ENCODE measurements at places on chromosomes 7 and 10.
A peak's percentile ranks its signal among the peaks of the same experiment; 100 is the strongest.

- H3K27ac ChIP-seq = no peak overlapping the region
- DNase-seq = no peak
- peaks cover 55% of the 10 kb centered on the region for H3K27me3 ChIP-seq
- H3K36me3 ChIP-seq = no peaks in the 10 kb centered on the region
- H3K4me3 ChIP-seq = no peak overlapping the region
These were observed 1008.8 kb downstream of the KCNMA1 start for GRCh38 chr10:76628801-76629200.

DNA sequence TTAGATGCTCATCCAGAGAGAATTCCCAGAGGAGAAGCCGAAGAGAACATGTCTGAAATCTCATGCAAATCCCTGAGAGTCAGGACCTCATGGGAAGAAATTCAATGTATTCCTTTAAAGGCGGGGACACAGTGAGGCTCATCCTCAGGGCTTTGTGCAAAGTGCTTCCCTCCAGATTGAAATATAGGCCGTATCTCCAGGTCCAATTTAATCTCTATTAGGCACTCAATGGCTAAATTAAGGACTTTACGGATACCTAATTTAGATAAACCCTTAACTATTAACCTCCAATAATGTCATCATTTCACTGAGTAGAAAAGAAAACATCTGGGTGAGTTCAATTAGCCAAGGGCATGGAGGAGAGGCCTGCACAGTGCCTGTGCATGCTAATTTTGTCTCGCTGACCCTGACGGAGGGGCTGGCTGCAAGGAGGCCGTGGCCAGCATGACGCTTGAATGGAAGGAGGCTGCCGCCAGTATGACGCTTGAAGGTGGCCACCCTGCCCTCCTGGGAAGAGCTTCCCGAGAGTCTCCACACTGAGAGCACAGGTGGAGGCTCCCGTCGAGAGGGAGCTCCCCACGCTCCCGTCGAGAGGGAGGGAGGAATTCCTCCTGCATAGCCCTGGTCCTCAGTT lies 287.6 kb downstream of the ADARB2 start:
- H3K36me3 ChIP-seq = peaks cover 4% of the 10 kb centered on the region
- no peak overlapping the region for H3K4me3 ChIP-seq
- no peak for DNase-seq
- H3K4me1 ChIP-seq = peaks cover 5% of the 10 kb centered on the region
- H3K27ac ChIP-seq = peak overlapping the region; percentile 93

DNA sequence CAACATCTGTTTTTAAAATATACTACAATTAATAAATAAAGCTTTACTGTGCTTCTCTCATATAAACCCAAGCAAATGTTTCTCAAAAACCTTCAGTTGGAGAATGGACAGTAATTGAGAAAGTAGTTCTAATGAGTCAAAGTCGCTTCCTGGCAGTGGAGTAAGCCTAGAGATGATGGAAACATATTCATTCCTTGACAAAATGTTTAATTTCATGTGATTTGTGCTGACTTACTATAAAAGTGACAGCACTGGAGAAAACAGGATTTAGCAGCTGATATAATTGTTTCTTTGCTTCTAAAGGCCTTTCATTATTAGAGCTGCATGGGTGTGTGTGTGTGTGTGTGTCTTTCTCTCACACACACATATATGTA lies 9.0 kb downstream of the ELMO1 start:
- H3K36me3 ChIP-seq = no peaks in the 10 kb centered on the region
- H3K27ac ChIP-seq = no peak overlapping the region
- H3K4me1 ChIP-seq = peaks cover 17% of the 10 kb centered on the region
- no peak overlapping the region for H3K4me3 ChIP-seq

GRCh38 chr10:101289541-101289940 lies 60.3 kb upstream of the LBX1 start:
- no peaks in the 10 kb centered on the region for H3K36me3 ChIP-seq
- H3K4me1 ChIP-seq = peaks cover 27% of the 10 kb centered on the region
- no peak for DNase-seq
- H3K4me3 ChIP-seq = peak overlapping the region; percentile 1

DNA sequence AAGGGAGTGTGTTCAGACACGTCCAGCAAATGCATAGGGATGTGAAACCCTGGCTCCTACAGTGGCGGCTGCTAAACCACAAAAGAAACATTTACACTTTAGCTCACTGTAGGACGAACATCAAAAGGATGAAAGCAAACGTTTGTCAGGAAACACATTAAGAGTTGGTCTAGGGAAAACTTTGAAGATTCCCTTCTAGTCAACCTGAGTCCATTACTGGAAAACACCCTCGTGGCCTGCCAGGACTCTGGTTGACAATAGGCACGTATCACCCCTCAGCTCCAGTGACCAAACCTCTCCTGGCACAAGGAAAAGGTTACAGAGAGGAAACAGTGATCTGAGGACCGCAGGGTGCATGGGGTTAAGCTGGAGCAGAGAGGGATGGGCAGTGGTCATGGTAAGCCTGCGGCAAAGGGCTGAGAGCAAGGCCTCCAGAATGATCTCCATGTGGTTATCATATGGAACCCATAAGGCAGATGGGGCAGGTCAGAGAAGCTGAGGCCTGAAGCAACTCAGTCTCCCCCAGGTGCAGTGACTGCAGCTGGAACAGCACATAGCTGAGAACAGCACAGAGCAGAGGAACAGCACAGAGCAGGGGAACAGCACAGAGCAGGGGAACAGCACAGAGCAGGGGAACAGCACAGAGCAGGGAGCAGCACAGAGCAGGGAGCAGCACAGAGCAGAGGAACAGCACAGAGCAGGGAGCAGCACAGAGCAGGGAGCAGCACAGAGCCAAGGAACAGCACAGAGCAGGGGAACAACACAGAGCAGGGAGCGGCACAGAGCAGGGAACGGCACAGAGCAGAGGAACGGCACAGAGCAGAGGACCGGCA lies 49.9 kb downstream of the CHST15 start:
- peaks cover 3% of the 10 kb centered on the region for H3K27me3 ChIP-seq
- H3K4me3 ChIP-seq = no peak overlapping the region
- H3K4me1 ChIP-seq = peaks cover 53% of the 10 kb centered on the region
- peak overlapping the region; percentile 19 for H3K27ac ChIP-seq

DNA sequence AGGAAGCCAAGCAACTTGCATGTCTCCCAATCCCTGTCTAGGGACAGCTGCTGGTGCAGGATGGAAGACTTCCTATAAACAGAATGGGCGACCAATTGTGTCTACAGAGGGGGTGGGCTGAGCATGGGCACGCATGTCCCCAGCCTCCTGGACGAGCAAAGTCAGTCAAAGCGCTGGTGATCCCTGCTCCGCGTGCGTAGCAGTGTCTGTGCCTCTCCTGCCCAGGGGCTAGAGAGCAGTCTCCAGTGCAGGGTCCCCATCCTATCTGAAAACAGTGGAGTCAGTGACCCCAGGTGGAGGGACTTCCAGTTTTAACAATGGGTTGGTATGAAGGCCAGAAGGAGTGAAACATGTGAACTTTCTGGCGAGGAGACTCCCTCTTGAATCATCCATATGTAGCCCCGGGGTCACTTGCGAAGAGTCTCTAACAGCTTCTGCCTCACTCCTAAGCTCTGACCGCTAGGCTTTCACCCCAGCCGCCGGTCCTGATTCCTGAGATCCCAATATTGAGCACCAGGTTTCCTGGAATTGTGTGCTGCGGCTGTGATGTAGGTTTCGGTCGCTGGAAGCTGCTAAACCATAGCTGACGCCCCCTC lies 714 bp upstream of the CASP2 start:
- no peaks in the 10 kb centered on the region for H3K27me3 ChIP-seq
- H3K36me3 ChIP-seq = peaks cover 16% of the 10 kb centered on the region
- DNase-seq = no peak
- peaks cover 23% of the 10 kb centered on the region for H3K4me1 ChIP-seq

- H3K27ac ChIP-seq = no peak overlapping the region
- H3K36me3 ChIP-seq = no peaks in the 10 kb centered on the region
These were observed 739.6 kb downstream of the CCSER2 start for GRCh38 chr10:85067955-85068354.

DNA sequence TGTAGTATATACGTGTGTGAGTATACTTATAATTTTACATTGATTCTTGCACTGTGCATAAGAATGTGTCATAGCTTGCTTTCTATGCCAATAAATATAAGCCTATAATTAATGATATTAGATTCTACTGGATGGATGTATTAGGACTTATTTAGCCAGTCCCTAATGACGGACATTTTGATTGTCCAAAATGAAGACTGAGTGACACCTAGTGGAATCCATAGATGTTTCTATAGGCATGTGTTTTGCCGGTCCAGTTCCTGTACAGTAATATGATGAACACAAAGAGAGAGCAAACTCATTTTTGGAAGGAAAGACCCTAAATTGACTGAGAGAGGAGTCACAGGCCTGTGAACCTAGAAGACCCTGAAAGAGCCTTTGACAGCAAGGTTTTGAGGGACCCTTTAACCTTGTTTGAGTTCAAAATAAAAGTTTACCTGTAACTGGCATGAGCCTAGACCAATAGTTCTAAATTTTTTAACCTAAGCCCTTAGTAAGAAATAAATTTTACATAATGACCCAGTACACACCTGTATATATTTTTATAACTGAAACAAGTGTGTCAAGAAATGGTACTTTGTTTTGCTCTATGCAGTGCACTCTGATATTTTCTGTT lies 42.4 kb upstream of the AGBL3 start:
- H3K4me1 ChIP-seq = peaks cover 30% of the 10 kb centered on the region
- peaks cover 56% of the 10 kb centered on the region for H3K36me3 ChIP-seq
- H3K27me3 ChIP-seq = no peaks in the 10 kb centered on the region
- peak overlapping the region; percentile 14 for H3K27ac ChIP-seq
- no peak for DNase-seq

- H3K4me3 ChIP-seq = peak overlapping the region; percentile 15
- no peaks in the 10 kb centered on the region for H3K36me3 ChIP-seq
- DNase-seq = no peak
- H3K4me1 ChIP-seq = peaks cover 32% of the 10 kb centered on the region
These were observed 169.7 kb upstream of the RHEB start for GRCh38 chr7:151689196-151689971.

GRCh38 chr10:91117505-91117904 lies 103.0 kb upstream of the PCGF5 start:
- DNase-seq = no peak
- H3K27me3 ChIP-seq = peaks cover 9% of the 10 kb centered on the region
- H3K27ac ChIP-seq = no peak overlapping the region
- H3K36me3 ChIP-seq = no peaks in the 10 kb centered on the region
- H3K4me3 ChIP-seq = no peak overlapping the region

GRCh38 chr10:125538947-125539731 lies 143.8 kb downstream of the TEX36 start:
- peak overlapping the region; percentile 15 for H3K4me3 ChIP-seq
- H3K4me1 ChIP-seq = peaks cover 7% of the 10 kb centered on the region
- no peak overlapping the region for H3K27ac ChIP-seq
- H3K27me3 ChIP-seq = peaks cover 12% of the 10 kb centered on the region

DNA sequence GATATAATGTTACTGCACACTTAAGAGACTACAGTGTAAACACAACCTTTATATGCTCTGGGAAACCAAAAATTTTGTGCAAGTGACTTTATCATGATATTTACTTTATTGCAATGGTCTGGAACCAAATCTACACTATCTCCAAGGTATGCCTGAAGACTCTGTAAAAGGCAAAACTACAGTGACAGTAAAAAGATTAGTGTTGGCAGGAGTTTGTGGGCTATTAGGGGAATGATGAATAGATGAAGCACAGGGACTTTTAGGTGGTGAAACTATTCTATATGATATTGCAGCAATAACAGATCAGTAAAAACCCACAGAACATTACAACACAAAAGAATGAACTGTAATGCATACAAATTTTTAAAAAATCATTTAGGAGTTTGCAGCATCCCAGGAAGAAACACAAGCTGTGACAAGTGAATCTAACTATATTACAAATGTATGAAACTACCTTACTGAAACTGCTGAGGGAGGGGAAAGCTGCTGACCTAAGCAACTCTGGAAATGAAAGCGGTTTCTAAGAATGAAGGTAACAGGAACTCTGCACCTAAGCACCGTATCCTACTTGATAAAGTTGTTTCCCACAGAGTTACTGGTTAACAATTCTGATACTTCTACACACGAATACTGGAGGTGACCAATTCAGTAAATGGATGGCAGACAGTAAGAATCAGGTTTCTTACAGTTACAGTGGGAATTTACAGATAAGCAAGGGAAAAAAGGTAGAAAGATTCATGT lies 82.6 kb downstream of the ATE1 start:
- no peak overlapping the region for H3K4me3 ChIP-seq

- H3K4me1 ChIP-seq = no peaks in the 10 kb centered on the region
- no peak overlapping the region for H3K4me3 ChIP-seq
- H3K27me3 ChIP-seq = no peaks in the 10 kb centered on the region
- peaks cover 22% of the 10 kb centered on the region for H3K36me3 ChIP-seq
These were observed 47.2 kb downstream of the KIF11 start for GRCh38 chr10:92640107-92640506.

DNA sequence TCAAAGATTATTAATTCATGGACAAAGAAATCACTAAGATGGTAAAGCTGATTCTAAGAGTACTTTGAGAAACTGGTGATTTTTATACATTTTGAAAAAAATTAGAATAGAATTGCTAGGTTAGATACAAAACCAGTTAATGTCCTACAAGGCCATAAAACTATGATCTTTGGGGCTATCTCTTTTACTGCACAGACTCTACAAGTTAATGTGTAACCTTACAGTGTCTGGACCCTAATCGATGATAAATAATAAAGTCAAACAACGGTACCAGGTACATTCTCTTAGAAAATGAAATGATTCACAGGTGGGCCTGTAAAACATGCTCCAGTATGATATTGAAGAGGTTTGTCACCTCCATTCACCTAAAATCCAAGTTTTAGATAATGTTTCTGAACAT lies 199.8 kb upstream of the LYZL1 start:
- no peak overlapping the region for H3K4me3 ChIP-seq
- H3K27me3 ChIP-seq = no peaks in the 10 kb centered on the region
- no peaks in the 10 kb centered on the region for H3K36me3 ChIP-seq
- H3K27ac ChIP-seq = no peak overlapping the region
- DNase-seq = no peak

- no peaks in the 10 kb centered on the region for H3K27me3 ChIP-seq
- H3K4me1 ChIP-seq = no peaks in the 10 kb centered on the region
- DNase-seq = no peak
- no peak overlapping the region for H3K4me3 ChIP-seq
These were observed 6.5 kb upstream of the SNX10 start for GRCh38 chr7:26284995-26285632.

- H3K4me1 ChIP-seq = no peaks in the 10 kb centered on the region
- H3K27ac ChIP-seq = peak overlapping the region; percentile 78
- no peaks in the 10 kb centered on the region for H3K36me3 ChIP-seq
- no peaks in the 10 kb centered on the region for H3K27me3 ChIP-seq
- no peak overlapping the region for H3K4me3 ChIP-seq
These were observed 35.3 kb upstream of the HIBADH start for GRCh38 chr7:27697861-27698430.
